BE2C (cell line): ENCODE measurements at places on chromosomes 5 and 9.

- no peak for DNase-seq
These were observed 40.8 kb upstream of the LARP1 start for GRCh38 chr5:154714266-154714986.

DNA sequence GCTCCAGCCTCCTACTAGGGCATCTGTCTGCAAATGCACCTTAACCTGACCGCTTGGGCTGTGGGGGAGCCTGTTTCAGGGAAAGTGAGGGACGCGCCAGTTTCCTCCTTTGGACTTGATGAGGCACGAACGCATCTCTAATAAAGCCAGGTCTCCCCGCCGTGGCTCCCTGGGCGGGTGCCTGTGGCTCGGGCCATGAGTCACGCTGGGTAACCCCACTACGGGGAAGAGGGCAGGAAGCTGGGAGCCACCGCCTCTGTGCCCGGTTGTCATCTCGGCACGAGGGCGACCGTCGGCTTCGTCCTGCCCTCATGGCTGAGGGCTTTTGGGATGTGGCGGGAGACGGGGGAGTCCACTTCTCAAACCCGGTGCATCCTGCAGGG is 12.1 kb downstream of the NOTCH1 start:
- DNase-seq, result no peak

GRCh38 chr9:110156902-110157301 is 51.1 kb downstream of the C9orf152 start:
- DNase-seq, result no peak

DNA sequence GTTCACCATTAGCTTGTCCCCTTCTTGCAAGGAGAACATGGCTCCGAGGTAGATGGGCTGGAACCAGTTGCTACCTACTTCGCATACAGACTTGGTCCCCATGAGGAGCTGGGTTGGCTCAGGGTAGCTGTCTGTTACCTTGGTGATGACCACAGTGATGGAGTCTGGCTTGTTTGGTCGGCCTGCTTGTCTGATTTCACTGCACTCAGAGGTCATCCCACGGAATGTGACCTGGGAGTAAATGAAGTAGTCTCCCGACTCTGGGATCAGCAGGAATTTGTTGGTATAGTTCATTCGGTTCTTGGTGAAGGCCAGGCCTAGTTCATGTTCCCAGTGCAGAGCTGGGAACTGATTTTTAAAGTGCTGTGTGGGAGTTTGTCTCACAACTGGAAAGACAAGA is 15.3 kb downstream of the TNFSF15 start:
- DNase-seq, result no peak

GRCh38 chr5:74326571-74327338 is 313.8 kb downstream of the ENC1 start:
- no peak for DNase-seq

GRCh38 chr5:33068786-33069185 is 357.7 kb downstream of the NPR3 start:
- no peak for DNase-seq

DNA sequence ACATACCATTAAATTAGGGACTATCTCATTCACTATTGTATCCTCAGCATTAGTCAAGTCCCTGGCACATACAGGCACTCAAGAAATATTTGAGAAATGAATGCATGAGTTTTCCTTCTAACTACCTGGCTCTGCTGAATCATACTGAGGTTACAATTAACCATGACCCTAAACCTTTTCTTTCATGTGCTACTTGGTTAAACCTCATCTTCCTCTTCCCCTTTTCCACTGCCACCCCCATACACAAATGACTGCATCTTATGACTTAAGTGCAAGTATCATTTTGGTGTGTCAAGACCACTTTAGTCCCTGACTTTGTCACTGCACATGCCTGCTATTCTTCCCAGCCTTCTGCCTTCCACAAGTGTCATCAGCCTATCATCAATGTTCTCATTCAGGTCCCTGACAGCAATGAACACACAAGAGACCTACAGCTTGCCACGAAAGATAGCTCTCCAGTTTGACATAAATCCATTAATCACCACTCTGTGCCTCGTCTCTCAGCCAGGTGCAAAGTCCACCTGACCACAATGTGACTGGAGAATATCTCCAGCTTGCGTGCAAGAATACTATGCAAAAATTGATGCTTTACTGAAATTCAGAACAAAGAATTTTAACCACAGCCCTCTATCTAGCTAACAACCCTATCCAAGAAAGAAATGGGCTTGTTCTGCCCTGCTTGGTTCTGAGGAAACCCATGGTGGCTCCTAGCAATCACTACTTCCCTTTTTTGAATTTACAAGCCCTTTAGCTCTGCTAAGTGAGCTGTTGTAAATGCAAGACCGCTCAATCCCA is 74.5 kb downstream of the MAPKAP1 start:
- no peak for DNase-seq

DNA sequence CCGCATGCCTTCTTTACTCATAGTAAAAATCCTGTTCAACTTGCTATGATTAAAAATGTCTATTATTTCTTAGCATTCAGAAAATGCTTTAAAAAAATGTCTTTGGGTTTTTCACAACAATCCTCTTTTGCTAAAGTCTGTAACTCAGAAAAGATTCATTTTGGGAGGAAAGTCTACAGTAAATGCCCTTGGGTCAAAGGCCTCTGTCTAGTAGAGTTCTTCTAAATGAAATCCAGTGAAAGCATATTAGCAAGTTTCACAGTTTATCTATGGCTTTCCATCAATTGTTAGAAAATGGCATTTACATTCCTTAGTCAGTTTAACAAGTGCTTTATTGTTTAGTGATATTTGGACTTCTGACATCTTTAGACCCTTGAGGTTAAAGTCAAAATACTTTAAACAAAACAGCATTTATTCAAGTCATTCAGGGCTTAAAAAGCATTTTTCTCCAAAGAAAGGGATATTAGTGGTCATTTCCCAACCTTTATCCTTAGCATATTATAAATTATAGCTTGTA is 137.1 kb upstream of the TARS1 start:
- DNase-seq, result no peak
